ENCODE measurements at places on chromosomes 5 and 9.

GRCh38 chr5:73151766-73152410 lies 21.1 kb upstream of the TMEM174 start:
- no peak for DNase-seq
- no peak overlapping the region for H3K4me3 ChIP-seq
- H3K27me3 ChIP-seq = no peaks in the 10 kb centered on the region
- H3K36me3 ChIP-seq = no peaks in the 10 kb centered on the region

DNA sequence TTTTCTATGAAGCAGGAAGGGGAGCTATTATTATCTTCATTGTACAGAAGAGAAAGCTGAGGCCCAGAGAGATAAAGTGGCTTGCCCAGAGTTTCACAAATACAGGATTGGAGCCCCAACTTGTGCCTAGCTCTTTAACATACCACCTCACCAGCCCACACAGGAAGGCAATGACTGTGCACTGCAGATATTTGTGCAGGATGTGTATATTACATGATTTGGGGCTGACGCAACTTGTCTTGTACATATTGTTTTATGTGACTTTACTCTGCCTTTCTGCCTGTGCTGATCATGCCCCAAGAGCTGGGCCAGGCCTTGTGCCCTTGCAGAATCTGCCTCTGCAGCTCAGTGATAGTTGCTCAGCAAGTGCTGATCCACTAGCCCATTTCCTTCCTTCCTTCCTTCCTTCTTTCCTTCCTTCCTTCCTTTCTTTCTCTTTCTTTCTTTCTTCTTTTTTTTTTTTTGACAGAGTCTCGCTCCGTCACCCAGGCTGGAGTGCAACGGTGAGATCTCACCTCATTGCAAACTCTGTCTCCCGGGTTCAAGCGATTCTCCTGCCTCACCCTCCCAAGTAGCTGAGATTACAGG lies 106.6 kb upstream of the TBCA start:
- H3K4me1 ChIP-seq = peaks cover 31% of the 10 kb centered on the region
- DNase-seq = peak; percentile 66
- H3K4me3 ChIP-seq = no peak overlapping the region
- H3K36me3 ChIP-seq = no peaks in the 10 kb centered on the region
- peak overlapping the region; percentile 68 for H3K27ac ChIP-seq

- H3K4me1 ChIP-seq = peaks cover 47% of the 10 kb centered on the region
- peak overlapping the region; percentile 40 for H3K4me3 ChIP-seq
- no peaks in the 10 kb centered on the region for H3K36me3 ChIP-seq
- peak; percentile 87 for DNase-seq
- no peaks in the 10 kb centered on the region for H3K27me3 ChIP-seq
These were observed 82.9 kb downstream of the FEM1C start for GRCh38 chr5:115461506-115462290.

GRCh38 chr5:142168365-142168764 lies 59.8 kb downstream of the NDFIP1 start:
- DNase-seq = no peak
- H3K36me3 ChIP-seq = no peaks in the 10 kb centered on the region
- no peak overlapping the region for H3K27ac ChIP-seq
- no peak overlapping the region for H3K4me3 ChIP-seq
- no peaks in the 10 kb centered on the region for H3K27me3 ChIP-seq

GRCh38 chr5:68405784-68406743 lies 190.5 kb downstream of the PIK3R1 start:
- H3K4me3 ChIP-seq = no peak overlapping the region
- no peaks in the 10 kb centered on the region for H3K27me3 ChIP-seq
- H3K27ac ChIP-seq = peak overlapping the region; percentile 37
- DNase-seq = peak; percentile 16
- peaks cover 12% of the 10 kb centered on the region for H3K4me1 ChIP-seq

All from PC-3 (cell line).